ENCODE measurements at places on chromosomes 3 and 15. TPM values are rescaled to one million over a fixed set of nuclear protein-coding genes. Genes with fewer than 3 reads are reported as not detected.

Gene MYZAP
- total RNA-seq: not detected

Gene GPR15
- 5.0 TPM for total RNA-seq

Gene PRR20G
- total RNA-seq: not detected

Gene SGO1
- total RNA-seq: 21.6 TPM

Gene RFT1
- 58.1 TPM for total RNA-seq

Gene CCRL2
- total RNA-seq: 3.0 TPM

Gene GRIP2
- not detected for total RNA-seq

Gene CD47
- 108 TPM for total RNA-seq

Gene GATM
- total RNA-seq: 2.1 TPM

Gene TMC3
- not detected for total RNA-seq

Gene ST3GAL6
- not detected for total RNA-seq

Gene LRTM1
- total RNA-seq: not detected

Gene CSTA
- total RNA-seq: not detected

Gene GPR149
- not detected for total RNA-seq

Gene DNAH12
- total RNA-seq: 0.08 TPM

Gene LRRIQ4
- total RNA-seq: 0.17 TPM

Gene CYP1A1
- total RNA-seq: 0.48 TPM

Gene TIMMDC1
- total RNA-seq: 162 TPM

Gene ARL14
- total RNA-seq: not detected

Gene IL5RA
- total RNA-seq: 0.34 TPM

Gene KLHL40
- not detected for total RNA-seq

Gene MINAR1
- total RNA-seq: 0.32 TPM
